CD4-positive, alpha-beta T cell treated with Interleukin-17A for 1 hour (primary cell): ENCODE measurements at places on chromosomes 13 and 19.

GRCh38 chr13:41654796-41655195 lies 197.4 kb downstream of the RGCC start:
- no peak for DNase-seq

GRCh38 chr19:3053780-3054179 lies 8.5 kb downstream of the TLE5 start:
- no peak for DNase-seq

- no peak for DNase-seq
Measured at GRCh38 chr13:39767791-39768517, 112.5 kb downstream of the COG6 start.

DNA sequence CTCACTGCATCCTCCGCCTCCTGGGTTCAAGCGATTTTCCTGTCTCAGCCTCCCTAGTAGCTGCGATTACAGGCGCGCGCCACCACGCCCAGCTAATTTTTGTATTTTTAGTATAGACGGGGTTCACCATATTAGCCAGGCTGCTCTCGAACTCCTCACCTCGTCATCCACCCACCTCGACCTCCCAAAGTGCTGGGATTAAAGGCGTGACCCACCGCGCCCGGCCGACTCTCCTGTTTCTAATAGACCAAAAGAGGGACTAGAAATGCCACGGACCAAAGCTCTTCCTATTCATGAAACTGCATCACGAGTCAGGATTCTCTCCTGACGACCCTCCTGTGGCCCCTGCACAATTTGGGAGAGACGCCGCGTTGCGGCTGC lies 563 bp downstream of the ZNF43 start:
- no peak for DNase-seq

DNA sequence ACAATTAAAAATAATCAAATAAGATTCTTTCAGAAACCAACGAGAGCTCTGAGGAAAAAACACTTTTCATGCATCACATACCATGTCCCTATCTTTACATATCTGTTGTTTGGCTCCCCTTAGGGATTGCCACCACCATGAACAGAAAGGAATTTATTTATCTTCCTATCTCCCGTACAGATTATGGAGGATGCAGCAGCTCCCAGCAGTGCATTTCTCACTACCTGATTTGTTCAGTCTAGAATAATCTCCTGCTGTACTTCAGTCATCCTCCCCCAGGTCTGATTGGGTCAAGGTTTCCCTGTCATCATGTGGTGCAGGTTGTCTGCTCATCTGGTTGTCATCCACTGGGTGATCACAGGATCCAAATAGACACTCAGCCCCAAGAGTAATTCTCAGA lies 451.3 kb downstream of the OXGR1 start:
- DNase-seq, result no peak

DNA sequence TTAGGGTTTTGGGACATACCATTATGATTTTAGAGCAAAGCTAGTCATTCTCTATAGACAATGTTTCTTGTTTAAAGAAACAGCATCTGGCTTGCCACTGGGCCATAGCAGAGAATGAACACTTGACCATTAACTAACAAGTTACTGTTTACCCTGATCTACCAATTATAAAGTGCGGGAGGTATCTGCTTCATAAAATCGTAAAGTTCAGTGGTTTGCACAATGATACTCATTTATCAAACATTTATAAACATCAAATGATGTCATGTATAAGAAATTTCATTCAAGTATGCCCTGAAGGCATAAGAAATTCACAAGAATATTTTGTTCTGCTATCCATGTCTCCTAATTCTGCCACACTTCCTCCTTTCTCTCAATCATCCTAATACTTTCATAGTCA lies 139.2 kb downstream of the PCDH20 start:
- no peak for DNase-seq

DNA sequence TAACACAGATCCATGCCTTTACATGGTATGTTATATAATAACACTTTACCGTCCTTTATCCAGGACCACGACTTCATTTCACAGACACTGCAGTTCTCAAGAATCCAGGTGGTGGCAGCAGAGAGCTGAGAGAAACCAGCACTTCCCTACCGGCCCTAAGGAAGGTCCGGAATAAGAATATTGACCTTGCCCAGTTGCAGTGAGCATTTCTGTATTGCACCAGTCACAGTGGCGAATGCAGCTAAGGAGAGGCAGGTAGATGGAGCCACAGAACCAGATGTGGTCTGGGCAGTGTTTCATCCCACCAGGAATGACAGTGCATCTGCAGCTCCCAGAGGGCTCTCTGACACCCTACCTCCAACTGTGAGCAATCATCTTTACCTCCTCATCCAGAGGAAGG lies 44.6 kb downstream of the ZNF787 start:
- peak; percentile 54 for DNase-seq

DNA sequence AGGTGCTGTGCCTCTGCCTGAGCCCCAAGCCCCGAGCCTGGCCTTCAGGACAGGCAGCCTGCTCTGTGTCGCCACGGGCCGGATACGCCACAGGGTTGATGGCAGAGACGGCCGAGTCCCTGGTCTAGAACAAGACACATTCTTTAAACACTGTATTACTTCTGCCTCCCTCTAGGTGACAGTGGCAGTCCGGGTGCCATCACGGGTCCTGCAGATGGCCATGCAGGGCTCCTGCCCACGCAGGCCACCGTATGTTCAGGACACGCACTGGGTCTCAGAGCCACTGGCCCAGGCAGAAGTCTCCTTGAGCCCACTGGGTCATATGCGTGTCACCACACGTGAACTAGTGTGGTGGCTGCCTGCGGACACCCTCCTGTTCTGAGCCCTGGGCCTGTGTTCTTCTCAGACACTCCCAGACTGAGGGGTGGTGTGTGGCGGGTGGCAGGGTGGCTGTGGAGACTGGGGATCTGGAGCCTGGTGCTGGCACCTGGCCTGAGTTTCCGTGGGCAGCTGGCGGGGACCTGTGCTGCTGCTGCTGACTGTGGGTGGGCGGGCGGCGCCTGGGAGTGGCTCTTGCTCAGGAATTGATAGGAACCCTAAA lies 4.4 kb downstream of the PLEKHJ1 start:
- no peak for DNase-seq

DNA sequence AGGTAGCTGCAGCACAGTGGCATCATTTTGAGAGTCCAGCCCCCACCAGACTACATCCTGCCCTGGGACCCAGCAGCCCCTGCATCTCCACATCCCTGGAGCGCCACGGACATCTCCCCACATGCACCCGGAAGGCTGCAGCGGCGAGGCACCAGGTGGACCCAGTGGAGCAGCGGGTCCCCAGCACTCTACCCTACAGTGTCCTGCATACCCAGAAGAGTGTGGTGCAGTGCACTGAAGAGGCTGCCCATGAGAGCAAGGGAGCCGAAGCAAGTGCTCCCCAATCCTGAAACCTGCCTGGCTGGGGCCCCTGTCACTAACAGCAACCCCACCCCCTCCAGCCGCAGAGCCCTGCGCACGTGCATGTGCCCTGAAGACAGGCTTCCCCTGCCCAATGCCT lies 21.3 kb upstream of the SLC7A9 start:
- no peak for DNase-seq

DNA sequence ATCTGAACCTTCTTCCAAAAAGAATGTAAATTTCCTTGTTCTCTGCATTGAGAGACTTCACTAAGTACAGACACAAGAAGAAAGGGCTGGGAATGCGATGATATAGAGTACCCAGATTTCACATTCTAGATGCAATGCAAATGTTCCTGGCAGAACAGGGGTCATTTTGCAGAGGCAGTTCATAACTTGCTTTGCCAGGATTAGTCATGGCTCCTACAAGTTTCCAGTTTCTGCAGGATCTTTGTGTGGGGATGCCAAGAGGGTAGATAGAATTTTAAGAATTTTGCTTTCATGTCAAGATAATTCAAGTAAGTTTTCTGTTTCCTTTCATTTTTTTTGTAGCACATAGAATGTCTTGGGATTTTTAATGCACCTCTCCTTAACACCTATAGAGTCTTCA lies 181.2 kb downstream of the FGF9 start:
- DNase-seq, result no peak

DNA sequence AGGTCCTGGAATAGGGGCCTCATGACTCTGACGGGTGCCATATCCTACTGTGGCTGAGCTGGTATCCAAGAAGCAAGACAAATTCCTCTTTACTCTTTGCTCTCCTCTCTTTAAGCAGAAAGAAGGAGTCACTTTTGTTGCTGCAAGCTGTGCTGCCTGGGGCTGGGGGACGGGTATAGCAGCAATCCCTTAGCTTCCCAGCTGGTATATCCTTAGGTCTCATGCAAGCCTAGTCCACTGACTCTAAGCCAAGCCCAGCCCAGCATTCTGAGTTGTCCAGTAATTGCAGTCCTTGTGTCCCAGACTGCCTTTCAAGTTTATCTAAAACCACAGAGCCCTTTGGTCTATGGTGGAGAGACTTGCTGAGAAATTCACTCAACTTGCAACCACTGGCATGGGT lies 893.0 kb upstream of the PRR20A start:
- DNase-seq, result no peak

DNA sequence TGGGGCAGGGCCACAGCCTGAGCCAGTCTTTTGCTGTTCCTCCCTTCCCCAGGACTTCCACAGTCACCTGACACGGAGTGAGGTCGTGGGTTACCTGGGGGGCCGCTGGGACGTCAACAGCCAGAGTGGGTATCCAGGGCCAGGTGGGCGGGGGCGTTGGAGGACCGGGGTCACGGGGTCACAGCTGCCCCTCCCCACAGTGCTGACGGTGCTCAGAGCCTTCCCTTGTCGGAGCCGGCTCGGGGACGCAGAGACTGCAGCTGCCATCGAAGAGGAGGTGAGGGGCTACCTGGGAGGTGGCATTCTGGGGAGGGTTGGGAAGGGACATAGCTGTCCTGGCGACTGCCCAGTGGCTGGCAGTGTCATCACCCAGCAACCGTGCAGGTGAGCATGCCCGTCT lies 11.5 kb downstream of the MPND start:
- no peak for DNase-seq

DNA sequence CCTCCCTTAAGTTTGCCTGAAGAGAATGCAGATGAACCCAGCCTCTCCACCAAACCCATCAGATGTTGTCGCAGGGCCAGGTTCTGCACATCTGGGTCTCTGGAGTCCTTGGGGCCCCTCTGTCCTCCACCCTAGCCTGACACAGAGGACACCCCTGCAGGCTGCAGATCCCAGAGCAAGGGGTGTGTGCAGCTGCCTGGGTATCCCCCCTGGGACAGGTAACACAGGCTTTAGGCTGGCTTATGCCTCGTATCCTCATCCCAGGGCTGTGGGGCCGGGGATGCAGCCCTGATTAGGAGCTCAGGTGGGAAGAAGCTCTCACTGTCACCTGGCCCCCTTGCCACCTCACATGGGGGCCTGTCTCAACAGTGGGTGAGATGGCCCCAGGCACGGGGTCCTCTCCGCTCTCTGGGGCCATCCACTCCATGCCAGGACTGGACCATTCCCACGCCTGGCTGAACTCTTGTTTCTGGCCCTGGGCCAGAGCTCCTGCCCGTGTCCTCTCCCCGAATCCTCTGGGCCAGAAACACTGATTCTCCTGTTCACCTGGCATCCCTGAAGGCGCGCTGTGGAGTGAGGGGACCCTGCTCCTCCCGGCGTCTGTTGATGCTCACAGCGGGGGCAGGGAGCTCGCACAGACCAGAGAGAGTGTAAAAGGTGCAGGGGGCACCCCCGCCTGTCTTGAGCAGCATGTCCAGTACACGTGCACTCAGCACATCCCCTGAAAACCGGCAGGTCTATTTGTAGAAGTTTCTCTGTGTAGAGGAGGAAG lies 38.7 kb upstream of the TPM4 start:
- DNase-seq, result no peak

DNA sequence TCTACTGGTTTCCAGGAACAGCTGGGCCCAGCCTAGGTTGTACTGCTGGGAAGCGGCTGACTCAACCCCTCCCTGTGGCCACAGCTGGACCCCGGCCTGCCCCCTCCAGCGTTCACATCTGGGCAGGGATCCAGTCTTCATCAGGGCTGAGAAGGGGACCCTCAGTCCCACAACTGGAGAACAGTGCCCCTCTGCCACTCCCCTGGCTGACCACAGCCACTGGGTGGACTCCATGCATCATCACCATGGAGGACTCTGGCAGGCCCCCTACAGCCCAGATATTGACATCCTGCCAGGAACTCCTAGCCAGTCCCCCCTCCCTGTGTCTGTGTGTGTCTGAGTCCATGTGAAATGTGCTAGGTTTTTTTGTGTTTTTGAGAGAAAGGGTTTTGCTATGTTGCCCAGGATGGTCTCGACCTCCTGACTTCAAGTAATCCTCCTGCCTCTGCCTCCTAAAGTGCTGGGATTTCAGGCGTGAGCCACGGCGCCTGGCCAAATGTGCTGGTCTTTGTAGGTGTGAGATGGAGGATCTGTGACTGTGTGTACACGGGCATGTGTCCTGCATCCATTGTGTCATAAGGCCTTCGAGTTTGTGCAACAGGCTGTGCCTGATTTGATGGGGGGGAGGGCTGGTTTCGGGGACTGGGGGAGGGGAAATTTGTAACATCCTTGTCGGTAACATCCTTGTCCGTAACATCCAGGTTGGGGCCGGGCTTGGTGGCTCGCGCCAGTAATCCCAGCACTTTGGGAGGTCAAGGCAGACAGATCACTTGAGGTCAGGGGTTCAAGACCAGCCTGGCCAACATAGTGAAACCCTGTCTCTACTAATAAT lies 4.0 kb upstream of the HOOK2 start:
- no peak for DNase-seq
